ENCODE measurements at places on chromosomes 1 and 21. TPM values are rescaled to one million over a fixed set of nuclear protein-coding genes. Genes with fewer than 3 reads are reported as not detected.
A peak's percentile ranks its signal among the peaks of the same experiment; 100 is the strongest.

Gene SERPINC1
- total RNA-seq, result 0.44 TPM

Gene NPPA
- not detected for total RNA-seq

- DNase-seq, result no peak
Measured at GRCh38 chr1:229474509-229474908, 33.6 kb downstream of the NUP133 start.

GRCh38 chr1:206658264-206658980 is 23.1 kb downstream of the DYRK3 start:
- DNase-seq, result no peak

GRCh38 chr1:194161591-194161990 is 975.2 kb upstream of the B3GALT2 start:
- no peak for DNase-seq

- DNase-seq, result no peak
Measured at GRCh38 chr1:109094377-109094803, 3.8 kb downstream of the TMEM167B start.

- DNase-seq, result no peak
Measured at GRCh38 chr1:218475275-218475674, 130.1 kb downstream of the TGFB2 start.

- DNase-seq, result no peak
Measured at GRCh38 chr1:172887162-172887561, 163.6 kb downstream of the TNFSF18 start.

DNA sequence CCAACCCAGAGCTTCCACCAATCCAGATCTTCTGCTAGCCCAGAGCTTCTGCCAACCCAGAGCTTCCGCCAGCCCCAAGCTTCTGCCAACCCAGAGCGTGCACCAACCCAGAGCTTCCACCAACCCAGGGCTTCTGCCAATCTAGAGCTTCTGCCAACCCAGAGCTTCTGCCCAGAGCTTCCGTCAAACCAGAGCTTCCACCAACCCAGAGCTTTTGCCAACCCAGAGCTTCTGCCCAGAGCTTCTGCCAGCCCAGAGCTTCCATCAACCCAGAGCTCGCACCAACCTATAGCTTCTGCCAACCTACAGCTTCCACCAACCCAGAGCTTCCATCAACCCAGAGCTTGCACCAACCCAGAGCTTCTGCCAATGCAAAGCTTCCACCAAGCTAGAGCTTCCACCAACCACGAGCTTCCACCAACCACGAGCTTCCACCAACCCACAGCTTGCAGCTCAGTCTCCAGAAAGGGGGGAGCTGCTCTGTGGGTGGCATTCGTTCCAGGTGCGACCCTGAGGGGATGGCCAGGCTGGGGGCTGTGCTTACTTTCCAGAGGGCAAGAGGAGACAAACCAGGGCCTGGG is 23.8 kb downstream of the CRYAA start:
- peak; percentile 32 for DNase-seq

GRCh38 chr1:218367118-218367517 is 22.0 kb downstream of the TGFB2 start:
- no peak for DNase-seq
